ENCODE measurements at places on chromosomes 4 and X.

- no peak for DNase-seq
Measured at GRCh38 chr4:123479944-123480343, 83.3 kb downstream of the SPRY1 start.

DNA sequence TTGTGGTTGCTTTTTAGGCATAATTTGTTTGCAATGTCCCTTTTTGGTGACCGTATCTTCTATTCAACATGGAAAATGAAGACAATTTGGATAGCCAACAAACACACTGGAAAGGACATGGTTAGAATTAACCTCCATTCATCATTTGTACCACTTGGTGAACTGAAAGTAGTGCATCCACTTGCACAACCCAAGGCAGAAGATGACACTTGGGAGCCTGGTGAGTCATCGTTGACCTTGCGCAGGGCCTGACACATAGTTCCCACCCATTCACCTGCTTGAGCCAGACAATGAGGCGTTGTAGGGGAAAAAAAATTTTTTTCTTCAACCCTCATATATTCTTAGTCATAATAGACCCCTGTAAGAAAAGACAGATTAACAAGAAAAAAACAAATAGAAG, 32.4 kb downstream of the EGF start:
- DNase-seq, result no peak

DNA sequence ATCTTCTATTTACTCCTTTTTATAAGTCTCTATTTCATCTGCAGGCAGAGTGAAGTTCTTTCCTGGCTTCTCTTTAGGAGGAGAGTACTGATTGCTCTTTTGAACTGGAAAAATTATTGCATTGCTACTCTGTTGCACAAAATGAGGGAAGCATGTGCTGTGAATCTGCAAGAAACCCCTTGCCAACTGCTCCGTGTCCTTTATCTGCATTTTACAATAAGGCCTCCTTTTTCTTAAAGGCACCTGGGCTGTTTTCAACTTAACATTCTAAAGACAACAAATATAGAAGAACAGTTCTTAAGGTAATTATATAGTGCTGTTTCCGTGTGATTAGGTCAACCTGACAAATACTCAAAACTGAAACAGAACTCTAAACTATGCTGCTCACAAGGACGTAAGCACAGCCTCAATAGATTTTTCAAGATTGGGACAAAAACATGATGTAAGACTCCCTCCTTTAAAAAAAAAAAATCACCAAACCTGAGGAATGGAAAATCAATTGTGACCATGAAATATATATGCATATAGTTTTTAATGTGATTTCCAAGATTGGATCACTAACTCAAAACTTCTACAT, 716.6 kb upstream of the INTU start:
- DNase-seq, result no peak

DNA sequence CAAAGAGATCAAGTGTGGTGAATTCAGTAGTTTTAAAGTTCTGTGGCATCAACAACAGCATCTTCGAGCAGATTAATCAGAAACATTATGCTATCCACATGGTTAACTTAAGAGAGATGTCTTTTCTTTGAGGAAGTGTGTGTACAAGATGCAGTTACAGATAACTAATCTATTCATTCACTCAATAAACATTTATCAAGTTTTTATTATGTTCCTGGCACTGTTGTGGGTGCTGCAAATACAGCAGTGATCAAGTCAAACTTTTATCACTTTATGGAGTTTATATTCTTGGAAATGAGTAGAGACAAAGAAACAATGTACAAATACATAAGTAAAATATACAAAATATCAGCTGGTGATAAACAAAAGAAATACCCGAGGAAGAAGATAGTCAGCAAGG, 66.4 kb downstream of the ATOH1 start:
- DNase-seq, result no peak

GRCh38 chr4:30028826-30029225, 691.3 kb upstream of the PCDH7 start:
- no peak for DNase-seq

- DNase-seq, result no peak
Measured at GRCh38 chr4:63921561-63921960, 487.7 kb downstream of the TECRL start.

DNA sequence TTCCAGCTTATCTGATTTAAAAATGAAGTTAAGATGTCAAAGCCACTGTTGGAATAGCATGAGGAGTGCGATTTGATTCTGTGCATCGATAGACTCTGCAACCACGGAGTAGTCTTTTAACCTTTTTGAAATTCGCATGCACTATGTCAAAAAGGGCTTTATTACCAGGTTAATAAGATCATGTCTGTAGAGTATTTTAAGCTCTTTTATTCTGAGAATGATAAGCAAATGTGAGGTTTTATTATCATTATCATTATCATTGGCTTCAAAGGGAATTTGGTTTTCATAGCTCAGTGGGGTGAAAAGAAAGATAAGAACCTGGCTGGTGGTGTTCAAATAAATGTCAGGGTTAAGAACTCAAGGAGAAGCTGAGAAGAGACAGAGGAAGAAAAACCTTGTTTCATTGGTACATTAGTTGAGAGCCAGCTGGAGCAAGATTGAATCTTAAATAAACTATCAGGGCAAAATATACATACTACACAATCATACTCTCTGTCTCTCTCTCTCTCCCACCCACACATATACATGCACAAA, 102.6 kb downstream of the MMRN1 start:
- DNase-seq, result no peak

DNA sequence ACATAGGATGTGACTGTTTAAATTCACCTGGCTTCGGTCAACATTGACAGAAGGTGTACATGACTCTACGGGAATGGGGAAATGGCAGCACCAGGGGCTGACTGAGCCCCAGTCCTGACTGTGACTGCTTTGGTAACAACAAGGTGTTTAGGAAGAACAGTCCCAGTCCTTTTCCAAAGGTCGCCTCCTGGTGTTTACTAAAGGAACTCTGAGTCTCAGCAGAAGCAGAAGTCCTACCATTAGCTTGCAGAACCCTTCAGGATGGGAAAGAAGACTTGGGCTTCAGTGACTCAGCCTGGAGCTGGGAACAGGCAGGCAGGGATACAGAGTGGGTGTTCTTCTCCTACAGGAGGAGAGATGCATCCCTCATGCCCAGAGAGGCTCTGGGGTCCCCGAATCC, 103.3 kb downstream of the MGST2 start:
- DNase-seq, result no peak

DNA sequence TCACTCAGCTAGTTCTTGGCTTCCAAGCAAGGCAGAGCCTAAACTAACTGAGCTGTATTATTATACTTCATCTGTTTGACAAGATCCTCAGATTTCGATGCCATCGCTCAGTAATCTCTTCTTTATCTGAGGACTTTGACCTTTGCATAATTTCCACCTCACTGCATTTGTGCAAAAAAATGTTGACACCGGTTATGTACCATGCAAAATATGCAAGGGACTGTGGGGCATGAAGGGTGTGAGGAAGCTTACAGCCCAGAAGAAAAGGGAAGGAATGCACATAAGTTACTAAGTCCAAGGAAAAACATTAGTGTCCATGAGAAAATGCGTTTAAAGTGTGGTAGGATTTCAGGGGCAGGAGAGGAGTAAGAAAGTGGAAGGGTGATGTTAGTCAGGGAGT, 295.4 kb downstream of the PACRGL start:
- DNase-seq, result no peak

DNA sequence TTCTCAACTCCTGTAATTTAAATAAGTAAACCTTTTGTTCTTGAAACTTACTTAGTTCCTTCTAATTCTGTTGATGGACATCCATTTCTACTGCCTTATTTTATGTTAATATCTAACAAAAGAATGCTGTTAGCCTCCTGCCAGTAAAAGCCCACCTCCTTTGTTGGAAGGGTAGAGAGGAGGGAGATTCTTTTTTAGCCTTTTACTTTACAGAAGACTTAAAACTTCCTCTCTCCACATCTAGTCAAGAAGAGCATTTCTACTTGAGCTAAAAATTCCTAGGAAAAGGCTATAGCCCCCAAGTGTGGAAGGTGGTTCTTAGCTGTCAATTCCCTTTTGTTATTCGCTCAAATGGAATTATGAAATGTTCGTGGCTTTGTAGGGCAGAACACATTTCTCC, 118.7 kb downstream of the ZIC3 start:
- DNase-seq, result no peak

- no peak for DNase-seq
Measured at GRCh38 chr4:5882947-5883346, 9.9 kb downstream of the CRMP1 start.

DNA sequence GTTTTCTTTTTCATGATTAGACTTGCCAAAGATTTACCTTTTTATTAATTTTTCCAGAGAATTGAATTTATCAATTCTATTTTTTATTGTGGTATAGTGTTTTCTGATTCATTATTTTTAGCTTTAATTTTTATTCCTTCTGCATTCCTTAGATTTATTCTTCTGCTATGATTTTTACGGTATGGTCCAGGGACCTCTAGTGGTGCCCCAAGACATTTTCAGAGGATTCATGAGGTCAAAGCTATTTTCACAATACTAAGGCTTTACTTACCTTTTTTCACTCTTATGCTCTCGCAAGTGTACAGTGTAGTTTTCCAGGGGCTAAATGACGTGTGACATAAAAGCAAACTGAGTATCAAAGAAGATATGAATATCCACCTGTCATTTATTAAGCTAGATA, 8.0 kb downstream of the RADX start:
- DNase-seq, result no peak

DNA sequence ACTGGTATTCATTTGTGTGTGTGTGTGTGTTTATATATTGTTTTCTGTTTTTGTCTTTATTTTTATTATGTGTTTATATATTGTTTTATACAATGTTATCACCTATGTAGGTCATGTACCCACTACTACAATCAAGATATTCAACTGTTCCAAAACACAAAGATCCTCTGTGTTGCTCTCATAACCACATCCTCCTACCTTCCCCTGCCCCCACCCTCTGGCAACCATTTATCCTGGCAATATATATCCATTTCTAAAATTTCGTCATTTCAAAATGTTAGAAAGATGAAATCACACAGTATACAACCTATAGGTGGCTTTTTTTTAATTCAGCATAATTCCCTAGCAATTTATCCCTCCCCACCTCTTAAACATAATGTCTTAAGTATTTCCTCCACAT, 18.8 kb upstream of the RPL34 start:
- no peak for DNase-seq

DNA sequence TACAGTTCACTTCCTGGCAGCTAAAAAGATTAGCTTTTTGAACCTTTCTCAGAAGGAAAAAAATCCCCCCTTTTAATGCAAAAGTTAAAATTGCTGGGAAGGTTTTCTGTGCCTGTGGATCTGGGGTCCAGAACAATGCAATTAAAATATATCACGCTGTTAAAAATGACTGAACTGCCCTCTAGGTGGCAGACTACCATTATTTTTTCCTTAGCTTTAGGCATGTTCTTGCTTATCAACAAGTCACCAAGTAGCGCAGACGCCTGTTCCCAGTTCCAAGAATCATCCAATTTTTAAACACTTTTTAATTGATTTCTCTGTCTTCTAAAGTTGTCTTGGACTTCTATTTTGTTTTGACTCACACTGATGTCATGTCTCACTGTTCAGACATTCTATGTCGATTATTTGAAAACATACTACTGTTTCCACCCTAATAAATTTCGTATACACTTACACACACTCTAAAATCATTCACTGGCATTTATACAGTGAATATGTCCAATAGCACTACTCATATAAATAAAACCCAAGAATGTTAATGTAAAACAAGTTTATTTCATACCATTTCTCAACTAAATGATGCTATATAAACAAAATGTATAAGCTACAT, 661.6 kb downstream of the RAPGEF2 start:
- DNase-seq, result peak; percentile 1

- no peak for DNase-seq
Measured at GRCh38 chr4:154466336-154466735, 25.3 kb downstream of the DCHS2 start.

GRCh38 chr4:183807420-183808096, 97.5 kb upstream of the STOX2 start:
- DNase-seq, result no peak
